T-helper 2 cell treated with Interferon-gamma antibody and Interleukin-4, amounts not matched to agents 100 ng/mL and 5 ng/mL, for 36 hours (primary cell): ENCODE measurements at places on chromosomes 7 and 10. TPM values are rescaled to one million over a fixed set of nuclear protein-coding genes. Genes with fewer than 3 reads are reported as not detected.

Gene MYPN
- not detected in 2 replicates for total RNA-seq

Gene SPDYE1
- total RNA-seq = not detected in 2 replicates

Gene SPDYE16
- total RNA-seq = 0.25 and 0.59 TPM in 2 replicates

Gene OR2A5
- total RNA-seq = not detected in 2 replicates

Gene PNLIPRP2
- total RNA-seq = not detected in 2 replicates

Gene AP3M1
- 46.0 and 49.2 TPM in 2 replicates for total RNA-seq

Gene ALOX5
- total RNA-seq = 2.4 and 2.5 TPM in 2 replicates

Gene PRSS2
- total RNA-seq = not detected in 2 replicates

Gene GJD4
- total RNA-seq = not detected in 2 replicates

Gene FKBP6
- total RNA-seq = not detected in 2 replicates

Gene GPR26
- not detected in 2 replicates for total RNA-seq

Gene ZCCHC24
- total RNA-seq = 1.2 and 1.3 TPM in 2 replicates

Gene INTS15
- total RNA-seq = 41.2 and 41.8 TPM in 2 replicates

Gene SMO
- total RNA-seq = 0.05 and 0.14 TPM in 2 replicates

Gene CFAP70
- total RNA-seq = 0.20 and 0.25 TPM in 2 replicates

Gene ATOH7
- not detected in 2 replicates for total RNA-seq

Gene HOXA7
- total RNA-seq = not detected in 2 replicates

Gene FEZF1
- not detected in 2 replicates for total RNA-seq

Gene GATA3
- 161 and 163 TPM in 2 replicates for total RNA-seq

Gene OAT
- total RNA-seq = 31.2 and 34.7 TPM in 2 replicates

Gene DYDC2
- total RNA-seq = not detected in 2 replicates

Gene NIPSNAP2
- 36.2 TPM in 2 replicates for total RNA-seq

Gene HTR5A
- not detected in 2 replicates for total RNA-seq

Gene CCDC172
- not detected in 2 replicates for total RNA-seq

Gene MEPCE
- 42.6 and 44.4 TPM in 2 replicates for total RNA-seq

Gene GTPBP4
- total RNA-seq = 70.4 and 75.6 TPM in 2 replicates

Gene GPER1
- total RNA-seq = 0.14 and 0.25 TPM in 2 replicates

Gene CRTAC1
- total RNA-seq = not detected in 2 replicates

Gene ZPBP
- total RNA-seq = not detected in 2 replicates

Gene TEX36
- not detected in 2 replicates for total RNA-seq

Gene SPDYE2
- total RNA-seq = not detected in 2 replicates

Gene PLXNA4
- total RNA-seq = 10.6 and 13.3 TPM in 2 replicates

Gene IFIT1B
- total RNA-seq = not detected in 2 replicates

Gene PPP2R2D
- 35.2 and 37.6 TPM in 2 replicates for total RNA-seq

Gene TRIM50
- not detected in 2 replicates for total RNA-seq

Gene AKR1C4
- total RNA-seq = not detected in 2 replicates

Gene SEMA3E
- total RNA-seq = not detected in 2 replicates

Gene ZNF804B
- not detected in 2 replicates for total RNA-seq

Gene IL15RA
- 22.1 and 23.1 TPM in 2 replicates for total RNA-seq

Gene CDHR3
- 2.7 and 3.6 TPM in 2 replicates for total RNA-seq

Gene CELF2
- 152 and 154 TPM in 2 replicates for total RNA-seq

Gene HGF
- not detected in 2 replicates for total RNA-seq

Gene SYNPO2L
- 0.09 TPM in 1 of 2 replicates, not detected in the other for total RNA-seq

Gene UNCX
- not detected in 2 replicates for total RNA-seq

Gene CYP26A1
- total RNA-seq = not detected in 2 replicates

Gene COL17A1
- not detected in 2 replicates for total RNA-seq

Gene NPSR1
- total RNA-seq = not detected in 2 replicates

Gene FOXP2
- total RNA-seq = not detected in 2 replicates

Gene ACSM6
- total RNA-seq = not detected in 2 replicates

Gene IQUB
- total RNA-seq = not detected in 2 replicates

Gene THSD7A
- not detected in 2 replicates for total RNA-seq
